ENCODE measurements at places on chromosomes 5 and 9.

GRCh38 chr5:173010547-173011464 lies 27.2 kb downstream of the ATP6V0E1 start:
- DNase-seq: no peak

GRCh38 chr9:80085668-80086067 lies 513.9 kb downstream of the TLE4 start:
- DNase-seq: no peak

DNA sequence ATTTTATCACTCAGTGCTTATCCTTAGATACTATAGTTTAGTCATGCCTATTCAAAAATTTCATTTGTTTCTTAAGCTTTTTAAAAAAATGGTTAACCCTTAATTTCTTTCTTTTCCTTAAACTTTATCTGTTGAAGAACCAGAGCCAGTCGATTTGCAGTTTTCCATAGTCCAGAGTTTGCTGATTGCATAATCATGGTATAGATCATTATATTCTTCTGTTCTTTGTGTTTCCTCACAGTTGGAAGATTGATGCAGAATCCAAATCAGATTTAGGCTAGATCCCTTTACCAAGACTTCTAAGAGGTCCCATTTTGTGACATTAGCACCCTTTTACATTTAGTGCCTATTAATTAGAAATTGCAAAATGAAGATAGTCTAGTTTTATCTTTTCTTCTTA lies 18.0 kb downstream of the TMEM38B start:
- no peak for DNase-seq

- DNase-seq: no peak
Observed at GRCh38 chr5:82735160-82735789, 341.9 kb downstream of the TMEM167A start.

DNA sequence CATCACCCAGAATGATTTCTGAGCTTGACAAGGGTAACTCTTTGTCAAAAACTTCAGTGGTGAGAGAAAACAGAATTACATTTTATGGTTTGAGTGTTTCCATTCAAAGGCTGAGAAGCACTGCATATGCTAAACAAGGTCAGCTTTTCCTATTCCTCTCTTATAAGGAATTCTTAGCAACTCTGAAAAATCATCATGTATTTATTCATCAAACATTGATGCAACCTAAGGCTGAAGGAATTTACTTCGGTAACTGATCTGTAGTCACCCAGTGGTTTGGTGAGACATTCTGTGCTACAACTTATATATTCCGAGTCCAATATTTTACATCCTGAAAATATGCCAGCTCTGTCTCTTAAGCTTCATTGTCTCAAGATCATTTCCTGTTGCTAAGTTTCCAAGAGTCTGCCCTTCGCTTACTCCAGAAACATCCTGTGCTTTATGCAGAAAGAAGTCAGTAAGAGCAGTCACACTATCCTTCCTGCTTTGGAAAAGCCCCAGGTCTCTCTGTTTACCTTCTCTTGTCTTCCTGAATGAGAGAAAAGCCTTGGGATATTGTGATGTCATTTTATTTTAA lies 176.6 kb upstream of the TBCA start:
- DNase-seq: no peak

DNA sequence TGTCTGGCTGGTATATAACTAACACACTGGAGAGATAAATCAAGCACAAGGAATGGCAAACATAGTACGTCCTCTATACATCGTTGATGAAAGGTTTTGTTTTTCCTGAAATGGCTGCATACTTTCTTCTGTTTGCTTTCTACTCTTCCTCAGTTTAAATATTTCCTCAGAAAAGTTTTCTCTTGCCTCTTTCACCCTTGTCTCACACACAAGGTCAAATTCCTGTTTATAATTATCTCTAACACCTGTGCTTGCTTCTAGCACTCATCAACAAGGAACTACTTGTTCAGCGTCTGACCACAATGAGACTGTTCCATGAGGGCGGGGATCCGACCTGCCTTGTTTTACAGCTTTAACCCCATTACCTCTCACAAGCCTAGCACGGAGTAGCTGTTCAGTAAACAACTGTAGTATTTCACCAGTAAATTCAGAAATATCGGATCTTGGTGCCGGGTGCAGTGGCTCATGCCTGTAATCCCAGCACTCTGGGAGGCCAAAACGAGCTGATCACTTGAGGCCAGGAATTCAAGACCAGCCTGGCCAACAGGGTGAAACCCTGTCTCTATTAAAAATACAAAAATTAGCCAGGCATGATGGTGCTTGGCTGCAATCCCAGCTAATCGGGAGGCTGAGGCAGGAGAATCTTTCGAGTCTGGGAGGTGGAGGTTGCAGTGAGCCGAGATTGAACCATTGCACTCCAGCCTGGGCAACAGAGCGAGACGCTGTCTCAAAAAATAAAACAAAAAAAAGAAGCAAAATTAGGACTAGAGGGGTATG lies 37.0 kb downstream of the NR6A1 start:
- DNase-seq: no peak

DNA sequence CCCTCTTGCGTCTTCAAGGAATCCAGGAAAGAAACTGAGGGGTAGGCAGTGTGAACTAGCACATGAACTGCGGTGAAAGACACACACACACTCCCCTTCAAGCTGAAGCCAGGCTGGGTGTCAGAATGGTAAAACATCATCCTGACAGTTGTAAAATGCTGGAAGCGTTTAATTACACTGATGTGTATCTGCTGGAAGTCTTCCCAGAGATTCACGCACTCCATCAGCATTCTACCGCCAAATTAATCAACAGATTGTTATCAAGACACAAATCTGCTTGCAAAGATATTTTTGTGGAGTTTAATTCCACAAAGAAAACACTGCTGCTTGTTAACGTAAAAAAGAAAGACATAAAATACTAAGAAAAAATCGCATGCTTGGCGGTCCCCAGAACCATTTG lies 241.0 kb upstream of the NFIL3 start:
- no peak for DNase-seq

GRCh38 chr5:33336891-33337636 lies 103.7 kb upstream of the TARS1 start:
- DNase-seq: no peak

GRCh38 chr9:113589890-113590289 lies 126.4 kb downstream of the RGS3 start:
- DNase-seq: no peak

DNA sequence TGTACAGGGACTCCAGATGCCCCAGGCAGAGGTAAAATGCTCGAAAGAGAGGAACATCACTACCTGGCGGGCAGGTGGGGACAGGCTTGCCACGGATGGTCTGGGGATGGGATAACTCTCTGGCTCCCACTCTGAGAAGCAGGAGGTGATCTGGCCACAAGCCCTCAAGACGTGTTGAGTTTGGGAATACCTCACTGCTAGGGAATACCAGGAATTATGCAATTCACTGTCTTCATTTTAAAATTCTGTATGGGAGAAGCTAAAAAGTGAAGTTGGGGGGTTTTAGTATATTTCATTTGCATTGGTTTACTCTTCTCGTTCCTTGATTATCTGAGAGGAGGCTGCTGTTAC lies 510.4 kb downstream of the CCDC171 start:
- no peak for DNase-seq

DNA sequence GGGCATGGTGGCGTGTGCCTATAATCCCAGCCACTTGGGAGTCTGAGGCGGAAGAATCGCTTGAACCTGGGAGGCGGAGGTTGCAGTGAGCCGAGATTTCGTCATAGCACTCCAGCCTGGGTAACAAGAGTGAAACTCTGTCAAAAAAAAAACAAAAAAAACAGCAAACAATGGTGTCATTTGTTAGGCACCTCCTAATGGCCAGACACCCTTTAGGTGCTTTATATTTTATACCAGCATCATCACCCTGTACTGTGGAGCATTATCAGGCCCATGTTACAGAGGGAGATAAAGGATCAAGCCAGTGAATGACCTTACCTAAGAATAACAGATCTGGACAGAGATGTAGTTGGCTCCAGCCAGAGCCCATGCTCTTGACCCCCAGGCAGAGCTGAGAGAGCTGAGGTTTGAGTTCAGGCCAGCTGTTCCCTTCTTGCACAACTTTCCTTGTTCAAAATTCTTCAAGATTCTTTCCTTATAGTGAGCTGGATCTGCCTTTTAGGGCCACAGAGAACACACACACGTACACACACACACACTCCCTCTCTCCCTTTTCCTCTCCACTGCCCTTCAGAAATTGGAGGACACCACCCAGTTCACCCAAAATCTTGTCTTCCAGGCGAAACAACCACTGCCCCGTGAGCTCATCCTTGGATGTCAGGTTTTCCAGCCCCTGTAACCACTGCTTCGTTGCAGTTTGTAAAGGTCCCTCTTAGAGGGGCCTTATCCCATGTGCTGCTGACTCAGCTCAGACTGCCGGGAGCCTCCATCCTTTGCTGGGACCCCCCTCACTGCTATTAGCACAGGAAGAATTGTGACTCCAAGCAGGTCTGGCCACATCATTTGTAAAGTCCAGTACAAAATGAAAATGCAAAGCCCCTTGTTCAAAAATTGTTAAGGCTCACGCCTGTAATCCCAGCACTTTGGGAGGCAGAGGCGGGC lies 10.4 kb upstream of the PTGES start:
- no peak for DNase-seq

GRCh38 chr9:136896027-136896426 lies 9.7 kb downstream of the TRAF2 start:
- DNase-seq: no peak

DNA sequence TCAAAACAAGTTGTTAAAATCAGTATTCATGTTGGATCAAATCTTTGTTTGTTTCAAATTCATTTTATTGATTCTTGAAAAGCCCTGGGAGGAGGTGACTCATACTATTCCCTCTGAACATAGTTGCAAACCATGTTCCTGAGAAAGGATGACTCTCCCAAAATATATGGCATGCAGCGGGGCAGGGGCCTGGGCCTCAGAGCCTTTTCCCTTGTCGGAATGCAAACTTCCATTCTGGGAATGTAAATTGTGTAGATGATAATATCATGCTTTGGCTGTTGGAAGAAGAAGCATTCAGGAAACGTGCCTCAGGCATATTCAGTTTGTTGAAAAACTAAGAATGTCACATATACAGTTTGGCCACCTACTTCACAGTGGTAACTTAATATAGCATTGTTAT lies 242.0 kb downstream of the AUH start:
- no peak for DNase-seq

DNA sequence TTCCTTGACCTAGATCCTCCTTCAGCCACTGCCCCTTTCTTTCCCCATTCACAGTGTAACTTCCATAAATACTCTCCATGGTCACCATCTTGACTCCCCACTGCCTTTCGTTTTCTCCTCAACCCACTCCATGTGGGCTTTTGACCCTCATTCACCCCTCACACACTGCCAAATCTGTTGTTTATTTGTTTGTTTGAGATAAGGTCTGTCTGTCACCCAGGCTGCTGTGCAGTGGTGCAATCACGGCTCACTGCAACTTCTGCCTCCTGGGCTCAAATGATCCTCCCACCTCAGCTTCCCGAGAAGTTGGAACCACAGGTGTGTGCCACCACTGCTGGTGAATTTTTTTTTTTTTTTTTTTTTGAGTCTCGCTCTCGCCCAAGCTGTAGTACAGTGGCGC lies 162.9 kb downstream of the FGF1 start:
- DNase-seq: no peak
